ENCODE measurements at places on chromosomes 1 and 21. TPM values are rescaled to one million over a fixed set of nuclear protein-coding genes. Genes with fewer than 3 reads are reported as not detected.
A peak's percentile ranks its signal among the peaks of the same experiment; 100 is the strongest.

DNA sequence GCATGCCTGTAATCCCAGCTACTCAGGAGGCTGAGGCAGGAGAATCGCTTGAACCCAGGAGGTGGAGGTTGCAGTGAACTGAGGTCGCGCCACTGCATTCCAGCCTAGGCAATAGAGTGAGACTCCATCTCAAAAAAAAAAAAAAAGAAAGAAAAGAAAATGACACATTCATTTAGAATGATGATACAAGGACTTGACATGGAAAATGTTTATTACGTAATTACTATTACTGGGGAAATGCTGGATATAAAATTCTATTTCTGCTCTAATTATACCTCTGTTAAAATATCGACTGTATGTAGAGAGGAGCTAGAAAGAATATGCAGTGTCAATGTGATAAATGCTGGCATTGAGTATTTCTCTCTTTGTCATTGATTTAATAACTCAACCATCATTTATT lies 54.7 kb upstream of the CTPS1 start:
- DNase-seq: no peak

DNA sequence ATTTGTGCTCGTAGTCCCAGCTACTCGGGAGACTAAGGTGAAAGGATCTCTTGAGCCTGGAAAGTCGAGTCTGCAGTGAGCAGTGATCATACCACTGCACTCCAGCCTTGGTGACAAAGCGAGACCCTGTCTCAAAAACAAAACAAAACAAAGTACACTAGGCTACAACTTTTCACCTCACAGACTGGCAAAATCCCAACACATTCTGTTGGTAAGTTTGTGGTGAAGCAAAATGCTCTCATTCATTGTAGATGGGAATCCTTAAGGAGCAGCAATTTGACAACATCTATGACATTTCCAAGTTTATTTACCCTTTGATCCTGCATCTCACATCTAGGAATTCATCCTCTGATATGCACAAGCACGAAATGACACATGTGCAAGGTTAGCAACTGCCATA lies 20.2 kb upstream of the SLC1A7 start:
- DNase-seq: no peak

- DNase-seq: no peak
These were observed 25.8 kb upstream of the THEM4 start for GRCh38 chr1:151935154-151935553.

DNA sequence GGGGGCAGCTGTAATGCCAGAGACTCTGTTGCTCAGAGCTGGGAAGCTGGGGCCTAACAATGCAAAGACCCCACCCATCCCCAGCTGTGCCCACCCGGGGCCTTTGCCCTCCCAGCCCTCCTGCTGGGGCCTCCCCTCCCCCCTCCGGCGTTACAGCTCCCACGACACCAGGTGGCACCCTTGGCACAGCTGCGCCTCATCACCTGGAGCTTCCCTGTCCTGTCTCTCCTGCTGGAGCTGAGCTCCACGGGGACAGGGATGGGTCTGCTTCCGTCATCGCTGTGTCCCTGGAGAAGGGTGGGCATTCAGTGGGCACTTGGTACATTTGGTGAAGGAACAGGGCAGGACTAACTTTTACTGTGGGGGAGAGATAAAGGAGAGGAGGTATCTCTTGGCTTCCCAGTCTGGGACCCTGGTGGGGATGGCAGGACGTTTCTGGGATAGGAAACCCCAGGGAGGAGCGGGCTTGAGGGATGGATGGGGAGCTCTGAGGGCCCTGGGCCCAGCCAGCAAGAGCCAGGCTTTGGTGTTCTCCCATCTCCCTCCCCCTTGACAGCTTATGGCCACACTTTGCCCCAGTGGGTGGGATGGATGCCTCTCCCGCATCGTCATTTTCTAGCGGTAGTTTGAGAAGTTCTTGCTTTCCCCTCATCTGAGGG lies 453.2 kb downstream of the PTPRU start:
- peak; percentile 45 for DNase-seq

DNA sequence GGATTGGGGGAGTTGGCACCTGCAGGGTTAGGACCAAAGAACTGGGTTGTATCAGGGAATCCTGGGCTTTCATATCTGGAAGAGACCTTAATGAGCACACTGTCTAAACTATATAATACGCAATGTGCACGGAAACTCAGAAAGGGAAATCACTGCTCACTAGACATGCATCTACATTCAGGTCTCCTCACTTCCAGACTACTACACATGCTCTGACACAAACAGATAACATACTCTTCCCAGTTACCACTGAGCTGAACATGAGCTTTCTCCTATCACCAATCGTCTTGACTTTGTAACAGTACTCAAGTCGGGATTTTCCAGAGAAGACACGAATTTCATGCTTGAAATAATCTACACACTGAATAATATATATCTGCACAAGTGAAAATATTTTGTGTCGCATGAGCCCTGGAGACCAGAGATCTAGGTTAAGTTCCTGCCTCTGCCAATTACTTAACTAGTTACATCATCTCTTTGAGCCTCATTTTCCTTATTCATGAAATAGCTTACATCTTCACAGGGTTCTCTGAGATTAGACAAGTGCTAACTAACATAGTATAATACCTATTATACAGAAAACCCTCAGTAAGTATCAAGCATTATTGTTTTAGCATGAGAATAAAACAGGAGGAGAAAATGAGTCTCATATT lies 101.1 kb downstream of the JAK1 start:
- no peak for DNase-seq

The GNL2 gene
- total RNA-seq: 70.7 TPM

The POU3F1 gene
- 0.27 TPM for total RNA-seq

DNA sequence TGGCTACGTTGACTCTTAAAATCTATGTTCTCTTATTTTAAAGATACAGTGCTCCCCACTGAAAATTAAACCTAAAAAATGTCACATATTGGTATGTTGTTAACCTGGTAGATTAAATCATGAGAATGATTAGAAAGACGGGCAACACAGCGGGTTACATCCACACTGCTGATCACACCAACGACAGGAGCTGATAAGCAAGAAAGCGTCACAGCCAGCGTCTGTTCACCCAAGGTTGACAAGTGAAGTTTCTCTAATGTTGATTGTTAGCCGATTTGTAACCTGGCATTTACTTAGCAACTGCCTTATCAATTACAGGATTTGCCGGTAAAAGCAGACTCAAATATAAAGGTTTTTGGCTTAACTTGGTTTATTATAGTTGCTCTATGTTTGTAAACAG lies 149.3 kb downstream of the NR5A2 start:
- peak; percentile 56 for DNase-seq

The TRIM67 gene
- total RNA-seq: 0.05 TPM

GRCh38 chr1:224387302-224387912 lies 30.7 kb downstream of the CNIH4 start:
- no peak for DNase-seq

DNA sequence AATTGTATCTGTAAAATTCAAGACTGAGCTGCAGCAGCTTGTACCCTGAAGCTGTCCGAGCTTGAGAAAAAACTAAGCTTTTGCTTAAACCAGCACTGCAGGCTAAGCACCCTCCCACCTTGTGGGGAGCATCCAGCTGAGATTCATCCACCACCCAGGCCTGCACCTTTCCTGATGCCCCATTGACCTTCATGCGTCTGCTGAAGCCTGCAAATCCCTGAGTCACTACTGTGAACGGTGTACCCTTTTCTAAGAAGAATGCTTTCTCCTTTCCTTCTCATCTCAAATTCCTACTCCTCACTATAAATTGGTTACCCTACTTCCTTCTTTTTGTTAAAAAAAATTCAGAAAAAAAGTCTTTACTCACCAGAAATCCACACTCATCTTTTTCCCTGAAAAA lies 90.9 kb upstream of the RGS18 start:
- peak; percentile 52 for DNase-seq

- no peak for DNase-seq
These were observed 187.3 kb upstream of the DMRTA2 start for GRCh38 chr1:50610563-50610962.

The PLEKHA6 gene
- total RNA-seq: 36.2 TPM

The MRPL9 gene
- total RNA-seq: 115 TPM

DNA sequence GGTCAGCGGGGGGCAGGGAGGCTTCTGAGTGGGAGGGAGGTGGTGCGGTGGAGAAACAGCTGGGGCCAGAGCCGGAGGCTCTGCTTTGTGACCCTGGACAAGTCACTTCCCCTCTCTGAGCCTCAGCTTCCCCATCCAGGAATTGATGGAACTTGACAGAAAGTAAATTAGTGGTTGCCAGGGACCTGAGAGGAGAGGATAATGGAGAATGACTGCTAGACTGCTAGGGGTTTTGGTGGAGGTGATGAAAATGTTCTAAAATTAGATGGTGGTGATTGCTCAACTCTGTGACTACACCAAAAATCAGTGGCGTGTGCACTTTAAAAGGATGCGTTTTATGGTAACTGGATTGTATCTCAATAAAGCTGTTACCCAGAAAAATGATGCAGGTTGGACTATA lies 100.9 kb downstream of the ARHGEF10L start:
- no peak for DNase-seq

The FRRS1 gene
- total RNA-seq: 24.4 TPM

DNA sequence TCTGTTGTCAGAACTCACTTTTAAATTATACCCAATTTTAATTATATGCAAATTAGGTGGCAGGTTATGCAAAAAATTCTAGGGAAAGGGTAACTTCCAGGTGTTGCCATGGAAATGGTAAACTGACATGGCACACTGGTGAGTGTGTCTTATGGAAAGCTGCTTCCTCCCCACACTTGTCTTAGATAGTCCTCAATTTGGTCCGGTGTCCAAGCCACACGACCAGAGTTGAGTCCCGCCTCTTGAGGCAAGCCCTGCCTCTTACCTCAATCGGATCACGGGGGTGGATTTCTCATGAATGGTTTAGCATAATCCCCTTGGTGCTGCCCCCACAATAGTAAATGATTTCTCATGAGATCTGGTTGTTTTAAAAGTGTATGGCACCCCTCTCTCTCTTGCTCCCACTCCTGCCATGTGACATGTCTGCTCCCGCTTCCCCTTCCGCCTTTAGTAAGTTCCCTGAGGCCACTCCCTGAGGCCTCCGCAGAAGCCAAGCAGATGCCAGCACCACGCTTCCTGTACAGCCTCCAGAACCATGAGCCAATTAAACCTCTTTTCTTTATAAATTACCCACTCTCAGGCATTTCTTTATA lies 74.9 kb downstream of the MATN1 start:
- DNase-seq: peak; percentile 27

The CFHR1 gene
- not detected for total RNA-seq

The AMY2B gene
- total RNA-seq: 3.7 TPM

DNA sequence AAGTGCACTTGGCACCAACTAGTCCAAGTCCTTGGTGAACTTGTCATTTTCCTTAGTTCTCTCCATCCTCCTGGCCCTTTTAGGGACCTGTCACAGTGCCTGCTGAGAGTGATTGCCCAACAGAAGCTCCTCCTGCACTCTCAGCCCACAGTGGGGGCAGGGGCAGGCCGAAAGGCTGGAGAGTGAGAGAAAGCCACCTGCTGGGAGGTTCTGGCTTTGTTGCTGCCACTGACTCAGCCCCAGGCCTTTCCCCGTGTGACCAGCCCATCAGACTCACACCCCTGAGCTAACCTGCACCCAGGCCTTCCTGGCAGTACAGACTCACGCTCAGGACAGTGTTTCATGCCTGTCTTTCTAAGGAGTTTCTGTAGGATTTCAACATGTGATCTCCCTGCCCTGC lies 17.1 kb upstream of the PROK1 start:
- DNase-seq: peak; percentile 96

DNA sequence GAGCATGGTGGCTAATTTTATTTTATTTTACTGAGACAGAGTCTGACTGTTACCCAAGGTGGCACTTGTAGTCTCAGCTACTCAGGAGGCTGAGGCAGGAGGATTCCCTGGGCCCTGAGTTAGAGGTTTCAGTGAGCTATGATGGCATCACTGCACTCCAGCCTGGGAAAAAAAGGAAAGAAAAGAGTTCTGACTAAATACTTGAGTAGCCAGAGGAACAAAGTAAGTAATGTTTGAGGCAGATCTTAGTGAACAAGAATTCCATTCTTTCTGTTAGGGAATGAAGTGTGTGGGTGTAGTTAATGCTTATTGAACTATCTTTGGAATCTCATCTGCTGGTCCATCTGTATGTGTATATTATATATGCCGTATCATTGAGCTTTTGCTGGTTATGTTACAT lies 13.1 kb upstream of the EVI5 start:
- DNase-seq: no peak

The RGS16 gene
- 13.7 TPM for total RNA-seq

DNA sequence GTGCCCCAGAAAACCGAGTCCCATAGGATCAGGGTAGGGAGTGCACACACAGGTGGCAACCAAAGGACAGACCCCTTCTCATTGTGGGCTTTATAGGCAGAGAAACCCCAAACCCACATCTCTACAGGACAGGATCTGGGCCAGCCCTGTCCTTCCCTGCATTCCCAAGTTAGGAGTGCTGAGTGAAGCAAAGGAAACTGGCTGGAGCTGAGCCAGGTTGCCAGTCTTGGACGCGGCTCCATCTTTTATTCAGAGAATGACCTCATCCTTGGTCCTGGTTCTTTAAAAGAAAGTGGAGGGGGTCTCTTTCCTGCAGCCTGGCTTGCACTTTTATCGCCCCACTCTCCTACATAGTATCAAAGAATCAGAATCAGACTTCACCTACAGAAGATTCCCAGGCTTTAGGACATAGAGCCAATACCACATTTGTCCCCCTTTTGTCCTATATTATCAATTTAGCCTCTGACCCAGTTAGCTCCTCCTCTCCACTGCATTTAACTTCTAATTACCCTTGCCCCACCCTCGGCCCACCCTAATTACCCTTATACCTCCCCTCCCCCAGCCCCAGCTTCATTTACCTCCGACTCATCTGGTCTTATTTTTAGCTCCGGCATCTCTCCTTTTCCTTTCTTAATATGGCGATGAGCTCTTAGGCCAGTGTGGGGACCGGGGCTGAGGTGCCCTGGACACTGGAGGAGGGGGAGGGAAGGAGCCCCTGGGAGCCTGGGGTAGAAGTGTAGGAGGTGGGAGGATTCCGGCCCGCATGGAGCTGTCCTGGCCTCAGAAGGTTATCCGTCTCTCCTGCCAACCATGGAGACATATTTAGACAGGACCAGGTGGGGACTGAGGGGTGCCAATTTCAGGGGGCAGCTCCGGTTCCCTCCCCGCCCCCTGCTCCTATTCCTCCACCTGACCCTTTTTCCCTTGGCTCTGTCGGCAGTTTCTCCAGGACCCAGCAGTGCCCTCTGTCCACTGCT lies at the start of gene CASQ1:
TSS of gene CASQ1 (plus strand) at position 927 of the 977 bp plus-strand sequence. CDS start 177 bp downstream, outside the sequence.
- no peak for DNase-seq

GRCh38 chr1:72284084-72284347 lies 1.7 kb upstream of the NEGR1 start:
- DNase-seq: no peak

DNA sequence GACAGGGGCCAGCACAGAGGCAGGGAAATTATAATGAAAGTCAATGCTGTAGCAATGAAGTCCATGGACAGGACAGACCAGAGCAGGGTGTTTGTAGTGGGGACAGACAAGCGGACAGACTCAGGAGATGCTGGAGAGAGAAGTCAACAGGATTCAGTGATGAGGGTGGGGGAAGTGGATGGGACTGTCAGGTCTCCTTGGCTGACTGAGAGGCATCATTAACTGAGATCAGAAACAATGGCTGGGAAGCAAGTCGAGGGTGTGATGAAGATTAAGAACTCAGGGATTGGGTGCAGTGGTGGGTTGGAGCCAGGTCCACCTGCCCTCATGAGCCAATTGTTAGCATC lies 25.5 kb downstream of the CD58 start:
- no peak for DNase-seq
